ENCODE measurements at places on chromosomes 1 and 21. TPM values are rescaled to one million over a fixed set of nuclear protein-coding genes. Genes with fewer than 3 reads are reported as not detected.

DNA sequence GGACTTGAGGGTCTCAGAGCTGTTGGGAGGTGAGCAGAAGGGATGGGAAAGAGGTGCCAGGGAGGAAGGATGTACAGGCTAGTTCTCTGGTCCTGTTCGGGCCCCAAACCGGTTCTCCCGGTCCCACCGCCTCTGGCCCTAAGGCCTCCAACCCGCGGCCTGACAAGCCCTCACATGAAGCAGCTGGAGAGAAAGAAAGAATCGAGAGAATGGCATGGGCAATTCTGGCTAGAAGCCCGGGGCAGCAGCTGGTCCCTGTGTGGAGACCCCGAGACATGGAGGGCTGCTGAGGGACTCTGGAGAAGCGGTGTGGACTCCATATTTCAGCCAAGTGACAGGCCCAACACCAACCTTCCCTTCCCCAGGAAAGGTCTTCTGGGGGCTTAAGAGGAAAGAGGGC is 730 bp downstream of the CDC42SE1 start:
- DNase-seq: no peak

- DNase-seq: peak; percentile 48
Observed at GRCh38 chr1:155184835-155185782, 11.5 kb downstream of the TRIM46 start.

DNA sequence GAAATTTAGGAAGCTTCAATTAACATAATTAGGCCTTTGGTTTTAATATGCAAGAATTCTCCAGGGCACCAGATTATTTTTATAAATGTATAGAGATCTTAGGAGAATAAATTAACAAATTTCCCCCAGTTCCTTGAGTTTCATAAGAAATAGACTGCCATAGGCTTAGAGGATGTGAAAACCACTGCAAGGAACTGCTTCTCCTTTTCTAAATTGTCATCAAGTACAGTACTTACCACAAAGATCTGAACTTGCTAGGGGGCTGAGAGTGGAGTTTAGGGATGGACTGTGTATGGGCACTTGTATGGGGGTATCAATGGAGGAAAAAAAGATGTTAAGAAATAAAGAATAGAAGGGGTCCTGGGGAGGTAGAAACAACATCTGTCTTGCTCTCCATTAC is 31.1 kb downstream of the LHX8 start:
- DNase-seq: no peak

GRCh38 chr1:209813902-209814301 is 8.0 kb upstream of the IRF6 start:
- DNase-seq: no peak

TSACC gene
- polyA plus RNA-seq: not detected

- peak; percentile 11 for DNase-seq
Observed at GRCh38 chr1:219927956-219928790, at the start of gene SLC30A10. Gene SLC30A10 (minus strand): TSS chr1:219928557. CDS start chr1:219928440, 117 bp downstream.

DNA sequence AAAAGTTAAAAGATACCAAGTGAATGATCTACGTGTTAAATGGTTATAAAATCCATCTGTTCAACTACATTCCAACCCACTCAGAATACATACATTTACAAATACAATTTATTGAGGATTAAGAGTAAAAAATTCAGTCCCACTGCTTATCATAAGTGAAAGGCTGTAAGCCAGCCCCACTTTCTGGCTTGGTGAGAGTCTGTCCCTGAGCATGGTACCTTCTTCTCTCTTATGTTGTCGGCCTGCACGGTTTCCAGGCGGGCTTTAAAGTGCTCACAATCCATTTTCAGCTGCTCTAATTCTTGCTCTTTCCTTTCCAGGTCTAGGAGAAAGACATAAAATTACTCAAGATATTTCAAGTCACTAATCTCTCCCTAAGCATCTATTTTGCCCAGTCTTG is 15.2 kb downstream of the HSF2BP start:
- no peak for DNase-seq

LRRC8B gene
- polyA plus RNA-seq: 1.7 TPM

DNA sequence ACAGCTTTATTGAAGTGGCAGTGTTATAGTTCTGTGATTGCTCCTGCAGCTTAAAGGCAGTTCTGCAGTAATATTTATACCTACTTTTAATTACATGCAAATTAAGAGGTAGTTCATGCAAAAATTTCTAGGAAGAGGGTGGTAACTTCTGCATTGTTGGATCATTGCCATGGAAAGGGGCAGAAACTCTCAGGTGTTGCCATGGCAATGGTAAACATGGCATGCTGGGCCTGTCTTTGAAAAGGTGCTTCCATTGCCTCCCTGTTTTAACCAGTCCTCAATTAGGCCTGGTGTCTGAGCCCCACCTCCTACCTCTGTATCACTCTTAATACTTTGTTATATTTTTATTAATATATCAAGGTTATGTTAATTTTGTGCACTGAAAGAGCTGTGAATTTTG is 104.7 kb downstream of the DISC1 start:
- DNase-seq: no peak

All from heart right ventricle (tissue), 16 donors.